G401 (cell line): ENCODE measurements at places on chromosomes 3 and 15.

GRCh38 chr3:127053026-127053425, 70.1 kb downstream of the PLXNA1 start:
- DNase-seq, result no peak

GRCh38 chr15:88657326-88658069, 18.7 kb downstream of the ISG20 start:
- peak; percentile 17 for DNase-seq

- no peak for DNase-seq
Observed at GRCh38 chr3:156378871-156379270, 176.0 kb downstream of the SSR3 start.

GRCh38 chr15:85984241-85984640, 95.4 kb upstream of the AGBL1 start:
- no peak for DNase-seq

GRCh38 chr3:8539419-8539818, 37.8 kb downstream of the LMCD1 start:
- DNase-seq, result no peak

DNA sequence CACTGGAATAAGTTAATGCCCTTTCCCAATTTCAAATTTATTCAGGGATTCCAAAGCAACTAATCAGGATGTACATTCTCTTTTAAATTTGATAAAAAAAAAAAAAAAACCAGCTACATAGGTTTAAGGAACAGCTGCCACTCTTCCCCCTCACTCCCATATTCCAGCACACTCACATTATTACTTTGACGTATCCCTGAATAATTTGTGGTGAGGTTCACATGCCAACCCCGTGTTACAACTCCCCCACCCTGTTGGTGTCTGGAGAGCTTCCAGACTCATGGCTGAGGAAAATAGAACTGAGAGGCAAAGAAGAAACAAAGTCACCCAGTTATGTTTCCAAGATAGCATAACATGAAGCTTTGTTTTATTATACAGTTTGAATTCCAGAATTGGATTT, 300.5 kb upstream of the MME start:
- no peak for DNase-seq

DNA sequence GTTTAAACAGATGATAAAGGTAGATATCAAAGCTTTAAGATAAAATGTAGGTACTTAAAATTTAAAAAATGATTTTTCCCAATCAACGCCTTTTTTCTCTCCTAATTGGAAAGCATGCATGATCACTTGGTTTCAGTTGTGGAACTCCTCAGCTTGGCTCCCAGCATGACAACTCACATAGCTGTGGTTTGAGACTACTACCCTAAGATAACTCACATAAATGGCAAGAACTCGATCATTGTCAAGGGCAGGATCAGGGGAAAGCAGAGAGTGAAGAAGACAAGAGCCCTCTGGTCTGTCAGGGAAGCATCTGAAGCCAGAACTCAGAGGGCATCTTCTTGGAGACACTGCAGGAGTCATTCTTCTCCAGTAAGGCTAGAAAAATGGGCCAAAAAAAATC, 516.7 kb downstream of the NTRK3 start:
- DNase-seq, result no peak

DNA sequence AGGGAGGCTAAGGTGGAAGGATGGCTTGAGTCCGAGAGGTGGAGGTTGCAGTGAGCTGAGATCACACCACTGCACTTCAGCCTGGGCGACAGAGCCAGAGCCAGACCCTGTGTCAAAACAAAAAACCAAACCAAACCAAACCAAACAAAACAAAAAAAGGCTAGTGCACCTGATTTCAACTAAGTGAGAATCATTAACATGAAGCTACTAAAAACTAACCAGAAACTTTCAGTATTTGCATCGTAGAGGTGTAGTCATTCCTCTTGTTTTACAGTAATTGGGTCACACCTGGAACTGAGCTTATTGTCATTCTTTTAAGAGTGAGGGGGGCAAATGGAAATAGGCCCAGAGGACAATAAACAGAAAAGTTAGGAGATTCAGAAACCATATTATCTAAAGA, 58.5 kb downstream of the ST6GAL1 start:
- DNase-seq, result no peak

DNA sequence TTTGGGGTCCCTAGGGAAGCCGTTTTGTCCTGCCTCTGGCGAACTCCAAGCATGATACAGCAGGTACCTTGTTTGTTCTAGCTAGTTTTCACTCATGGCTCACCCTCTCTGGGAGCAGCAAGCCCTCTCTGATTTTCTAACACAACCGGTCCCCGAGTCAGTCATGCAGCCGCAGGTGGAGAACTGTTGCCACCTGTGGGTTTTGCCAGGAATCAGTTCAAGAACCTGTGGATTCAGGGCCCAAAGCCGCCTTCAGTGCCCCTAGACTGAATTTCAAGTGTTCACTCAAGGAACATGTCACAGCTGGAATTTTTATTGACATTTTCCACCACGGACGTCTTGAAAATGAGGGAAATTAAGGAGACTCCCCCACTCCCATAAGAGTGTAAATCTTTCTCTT, 13.3 kb upstream of the LRRK1 start:
- DNase-seq, result no peak

- no peak for DNase-seq
Observed at GRCh38 chr3:126685021-126685420, 19.0 kb upstream of the CHCHD6 start.

GRCh38 chr3:104132566-104133403, 1233.9 kb upstream of the ALCAM start:
- no peak for DNase-seq

DNA sequence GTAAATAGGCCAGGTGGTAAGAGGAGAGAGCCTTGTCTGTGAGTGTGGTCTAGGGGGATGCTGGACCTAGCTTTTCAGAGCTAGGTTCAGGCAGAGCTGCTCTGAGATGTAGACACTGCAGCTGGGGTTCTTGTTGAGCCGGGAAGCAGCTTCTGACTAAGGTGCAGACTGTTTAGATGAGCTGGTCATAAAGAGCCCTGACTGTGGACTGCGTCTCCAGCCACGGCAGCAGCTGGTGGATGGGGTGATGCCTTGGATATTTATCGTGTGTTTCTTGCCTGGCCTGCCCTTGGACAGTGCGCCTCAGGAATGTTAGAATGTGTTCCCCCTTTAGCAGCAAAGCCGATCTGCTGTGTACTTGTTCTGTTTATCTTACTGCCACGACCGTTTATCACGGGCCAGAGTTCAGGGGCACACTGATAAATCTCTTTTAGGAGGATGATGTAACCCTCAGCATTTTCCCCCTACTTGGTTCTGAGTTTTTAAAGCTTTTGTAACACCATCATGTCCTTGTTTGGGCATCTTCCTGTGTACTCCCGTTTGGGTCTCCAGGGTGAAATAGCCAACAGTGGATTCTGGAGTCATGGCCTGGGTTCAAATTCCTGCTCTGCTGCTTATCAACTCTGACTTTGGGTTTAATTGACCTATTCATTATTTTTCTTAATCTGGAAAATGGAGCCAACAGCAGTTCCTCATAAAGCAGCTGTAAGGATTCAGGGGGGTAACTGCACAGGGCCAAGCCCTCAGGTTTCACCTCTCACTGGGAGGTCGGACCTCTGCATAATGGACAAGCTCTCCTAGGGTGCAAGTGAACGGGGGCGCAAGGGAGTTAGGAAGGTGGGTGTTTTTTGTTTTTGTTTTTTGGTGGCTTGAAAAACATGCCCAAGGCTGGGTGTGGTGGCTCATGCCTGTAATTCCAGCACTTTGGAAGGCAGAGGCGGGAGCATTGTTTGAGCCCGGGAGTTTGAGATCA, 51.4 kb downstream of the FLNB start:
- DNase-seq, result no peak

GRCh38 chr3:49512781-49513355, 41.4 kb upstream of the BSN start:
- no peak for DNase-seq

- no peak for DNase-seq
Observed at GRCh38 chr15:61653110-61653509, 407.1 kb downstream of the VPS13C start.

- DNase-seq, result no peak
Observed at GRCh38 chr3:54862526-54862925, 65.3 kb downstream of the LRTM1 start.

GRCh38 chr3:30341851-30342250, 264.6 kb upstream of the TGFBR2 start:
- no peak for DNase-seq

GRCh38 chr3:46970391-46971091, 6.0 kb downstream of the CCDC12 start:
- peak; percentile 31 for DNase-seq

- DNase-seq, result no peak
Observed at GRCh38 chr3:129238945-129239705, 10.3 kb upstream of the COPG1 start.

DNA sequence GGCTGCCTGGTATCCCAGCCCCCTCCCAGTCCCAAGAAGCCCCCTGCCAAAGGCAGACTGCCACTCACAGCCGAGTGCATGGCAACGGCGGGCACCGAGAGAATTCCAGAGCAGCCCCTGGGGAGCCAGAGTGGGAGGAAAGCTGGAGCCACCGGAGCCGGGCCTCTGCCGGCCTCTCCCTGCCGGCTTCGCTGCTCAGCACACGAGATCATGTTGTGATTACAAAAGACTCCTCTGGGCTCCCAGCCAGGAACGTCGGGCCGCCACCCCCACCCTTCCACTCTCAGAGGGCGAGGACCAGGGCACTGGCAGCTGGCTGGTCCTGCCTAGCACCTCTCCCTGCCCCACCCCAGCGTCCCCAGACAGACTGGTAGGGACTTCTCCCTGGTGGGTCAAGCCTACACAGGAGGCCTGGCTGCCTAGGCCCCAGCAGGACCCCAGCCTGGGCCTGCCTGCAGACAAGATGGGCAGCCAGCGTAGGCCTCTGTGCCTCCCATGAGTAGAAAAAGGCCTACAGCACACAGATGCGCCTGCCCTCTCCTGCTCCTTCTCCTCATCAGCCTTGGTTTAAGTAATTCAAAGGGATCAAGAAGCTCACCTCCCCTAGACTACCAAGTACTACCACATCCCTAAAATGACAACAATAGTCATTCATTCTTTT, at the start of gene CCDC9B:
Gene CCDC9B, minus strand, starts transcription at position 200 of the 661 bp plus-strand sequence. Its CDS starts 120 bp downstream, at position 80.
- DNase-seq, result peak; percentile 58

GRCh38 chr3:32278714-32279113, 40.2 kb downstream of the CMTM8 start:
- DNase-seq, result no peak

GRCh38 chr15:50071551-50072258, 47.3 kb downstream of the ATP8B4 start:
- no peak for DNase-seq

GRCh38 chr15:32763295-32763694, 45.5 kb downstream of the GREM1 start:
- DNase-seq, result no peak

DNA sequence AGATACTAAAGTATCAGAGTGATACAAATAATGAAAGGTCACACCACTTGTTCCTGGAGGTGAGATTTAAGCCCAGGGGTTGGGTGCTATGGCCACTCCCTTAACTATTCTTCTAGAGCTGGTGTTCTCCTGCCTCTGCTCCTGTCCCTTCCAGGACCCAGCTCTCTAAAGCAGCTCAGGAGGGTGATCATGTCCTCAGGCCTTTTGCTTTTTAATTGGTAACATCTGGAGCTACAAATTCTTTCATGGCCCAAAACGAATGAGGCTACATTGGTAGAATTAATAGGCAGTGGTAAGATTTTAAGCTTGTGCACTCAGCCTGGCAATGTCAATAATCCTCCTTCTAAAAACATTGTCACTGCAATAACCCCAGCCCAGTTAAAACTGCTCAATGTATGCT, 38.2 kb upstream of the CNOT10 start:
- no peak for DNase-seq

DNA sequence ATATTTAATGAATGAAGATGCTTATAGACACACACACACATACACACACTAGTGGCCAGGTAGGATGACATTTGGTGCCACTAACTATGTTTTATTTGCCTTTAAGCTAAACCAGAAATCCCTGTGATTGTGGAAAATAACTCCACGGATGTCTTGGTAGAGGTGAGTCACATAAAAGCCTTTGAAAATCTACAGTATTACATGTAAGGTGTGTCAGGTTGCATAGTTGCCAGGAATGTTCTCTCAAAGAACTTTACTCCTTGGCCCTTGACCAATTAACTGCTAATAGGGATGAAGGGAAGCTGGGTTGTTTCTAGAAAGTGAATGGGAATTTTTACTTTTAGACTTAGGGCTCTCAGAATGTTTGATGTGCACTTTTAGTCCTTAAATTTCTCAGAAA, 9.9 kb downstream of the ZBED2 start:
- DNase-seq, result no peak

- DNase-seq, result no peak
Observed at GRCh38 chr15:57036352-57036751, 117.9 kb downstream of the TCF12 start.

DNA sequence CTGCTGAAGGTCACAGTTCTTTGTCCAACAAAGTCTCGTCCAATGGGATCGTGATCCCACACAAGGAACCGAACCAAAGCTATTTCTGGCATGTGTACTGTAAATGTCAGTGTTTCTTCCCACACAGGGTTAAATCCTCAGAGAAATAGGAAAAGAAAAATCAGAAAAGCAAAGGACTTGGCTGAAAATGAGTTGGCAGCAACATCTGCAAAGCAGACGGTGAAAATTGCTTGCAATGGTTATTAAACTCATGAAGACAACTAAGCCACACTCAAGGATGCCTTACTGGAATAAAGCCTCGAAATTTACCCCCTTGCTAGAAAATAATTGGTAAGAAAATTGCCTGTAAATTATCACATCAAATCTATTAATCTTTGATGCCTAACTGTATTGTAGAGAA, 195.2 kb upstream of the STRIT1 start:
- DNase-seq, result no peak

- DNase-seq, result no peak
Observed at GRCh38 chr3:31065765-31066164, 171.3 kb upstream of the GADL1 start.

GRCh38 chr3:150666167-150666566, 37.6 kb downstream of the ERICH6 start:
- no peak for DNase-seq

DNA sequence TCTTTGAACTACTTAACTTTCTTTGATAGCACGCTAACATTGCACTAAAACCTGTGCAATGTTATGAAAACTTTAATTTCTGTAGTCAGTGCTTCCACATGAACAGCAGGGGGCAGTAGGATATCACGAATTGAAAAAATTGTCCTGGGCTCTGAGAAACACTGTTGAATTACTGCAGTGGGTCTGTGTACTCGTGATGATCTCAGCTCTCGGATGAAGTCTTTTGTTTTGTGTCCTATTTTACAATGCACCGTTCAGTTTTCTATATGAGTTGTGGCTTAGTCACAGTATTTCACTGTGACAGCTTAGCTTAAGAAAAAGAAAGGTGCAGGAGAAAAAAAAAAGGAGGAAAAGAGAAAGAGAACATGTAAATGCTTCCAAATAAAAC, 141.3 kb upstream of the CCDC54 start:
- peak; percentile 93 for DNase-seq

- DNase-seq, result no peak
Observed at GRCh38 chr3:194560047-194560446, 73.2 kb downstream of the TMEM44 start.
